HuH-7 (cell line): ENCODE measurements at places on chromosomes 2 and 18.
A peak's percentile ranks its signal among the peaks of the same experiment; 100 is the strongest.

DNA sequence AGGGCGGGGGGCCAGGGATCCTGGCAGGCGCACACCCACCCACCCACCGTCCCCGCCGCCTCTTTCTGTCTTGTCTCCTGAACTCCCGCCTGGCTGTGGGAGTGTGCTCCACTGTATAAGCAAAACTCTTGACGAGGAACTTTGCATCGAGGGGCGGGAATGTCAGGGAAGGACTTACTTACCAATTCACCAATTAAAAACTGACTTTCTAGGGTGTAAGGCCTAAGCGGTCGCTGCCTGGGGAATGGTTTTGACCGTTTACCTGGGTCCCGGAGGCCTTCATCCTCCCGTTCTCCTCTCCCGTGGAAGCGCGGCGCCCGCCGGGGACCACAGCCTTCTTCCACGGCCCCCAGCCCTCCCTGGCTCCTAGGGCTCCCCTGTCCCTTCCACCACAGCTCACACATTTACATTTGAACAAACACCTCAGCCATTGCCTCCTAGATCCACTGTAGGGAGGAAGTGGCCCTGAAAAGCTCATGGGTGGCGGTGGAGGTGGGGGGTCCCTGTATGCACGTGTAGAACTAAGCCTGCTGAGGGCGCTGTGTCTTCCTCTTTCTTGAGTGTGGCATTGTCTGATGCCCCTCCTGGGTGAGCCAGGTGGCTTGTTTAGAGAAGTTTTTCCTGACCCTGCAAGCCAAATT lies 8.9 kb downstream of the ASIC4 start:
- no peak for DNase-seq

- DNase-seq, result peak; percentile 10
Observed at GRCh38 chr2:15031745-15032240, 399.3 kb downstream of the LRATD1 start.

DNA sequence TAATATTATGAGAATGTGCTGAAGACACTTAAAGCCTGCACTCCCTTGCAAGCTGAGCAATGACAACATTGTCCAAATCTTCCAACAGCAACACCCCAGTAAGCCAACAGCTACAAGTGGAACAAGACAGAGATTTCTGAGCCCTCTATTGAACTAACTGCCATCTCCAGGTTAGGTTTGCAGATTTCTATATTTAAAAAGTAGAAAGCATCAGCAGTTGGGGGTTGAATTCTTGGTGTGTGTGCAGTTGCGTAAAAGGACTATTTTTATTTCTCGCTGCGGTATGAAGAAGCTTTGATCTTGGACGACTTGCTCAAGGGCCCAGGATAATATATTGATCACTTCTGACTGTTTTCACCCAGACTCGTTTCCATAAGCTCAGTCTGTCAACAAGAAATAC lies 106.2 kb upstream of the ZFP36L2 start:
- DNase-seq, result no peak

- no peak for DNase-seq
Observed at GRCh38 chr2:10163498-10164486, 41.3 kb downstream of the RRM2 start.

DNA sequence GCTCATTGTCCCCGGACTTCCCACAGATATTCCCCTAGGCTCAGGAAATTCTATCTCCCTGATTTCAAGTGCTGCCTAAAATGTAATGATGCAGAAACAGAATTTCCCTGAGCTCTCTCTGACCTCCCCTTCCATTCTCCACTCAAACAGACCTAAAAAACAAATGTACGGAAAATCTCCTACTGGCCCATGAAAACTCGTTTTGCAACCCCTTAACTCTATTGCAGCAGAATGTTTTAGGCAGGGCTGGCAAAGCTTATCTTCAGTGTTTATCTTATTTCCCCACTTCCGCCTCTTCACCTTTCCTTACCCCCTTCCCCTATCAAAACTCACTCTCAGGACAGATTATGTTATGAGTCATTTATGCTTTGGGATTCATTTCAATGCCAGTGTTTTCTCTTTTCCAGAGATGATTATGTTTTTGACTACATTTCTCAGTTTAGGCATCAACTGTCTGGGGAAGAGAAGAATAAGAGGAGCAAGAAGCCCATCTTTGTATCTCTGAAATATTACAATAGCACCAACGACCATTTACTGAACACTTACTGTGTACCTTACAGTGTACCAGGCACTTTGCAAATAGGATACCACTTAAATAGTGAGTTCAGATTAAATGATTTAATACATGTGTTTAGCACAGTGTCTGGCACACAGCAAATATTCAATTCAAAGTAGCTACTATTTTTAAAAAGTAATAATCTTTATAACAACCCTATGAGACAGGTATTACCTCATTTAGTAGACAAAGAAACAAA lies 53.9 kb upstream of the STPG4 start:
- DNase-seq, result no peak

GRCh38 chr2:122216901-122217300 lies 461.4 kb downstream of the TSN start:
- no peak for DNase-seq

GRCh38 chr2:172339371-172340010 lies 87.9 kb upstream of the ITGA6 start:
- DNase-seq, result peak; percentile 50

- peak; percentile 20 for DNase-seq
Observed at GRCh38 chr18:46677611-46678010, 20.6 kb upstream of the LOXHD1 start.

- no peak for DNase-seq
Observed at GRCh38 chr2:134657650-134658250, 61.0 kb downstream of the TMEM163 start.

GRCh38 chr2:64792300-64792699 lies 138.6 kb upstream of the SERTAD2 start:
- no peak for DNase-seq

- DNase-seq, result no peak
Observed at GRCh38 chr18:75618146-75618545, 190.6 kb upstream of the SMIM21 start.

DNA sequence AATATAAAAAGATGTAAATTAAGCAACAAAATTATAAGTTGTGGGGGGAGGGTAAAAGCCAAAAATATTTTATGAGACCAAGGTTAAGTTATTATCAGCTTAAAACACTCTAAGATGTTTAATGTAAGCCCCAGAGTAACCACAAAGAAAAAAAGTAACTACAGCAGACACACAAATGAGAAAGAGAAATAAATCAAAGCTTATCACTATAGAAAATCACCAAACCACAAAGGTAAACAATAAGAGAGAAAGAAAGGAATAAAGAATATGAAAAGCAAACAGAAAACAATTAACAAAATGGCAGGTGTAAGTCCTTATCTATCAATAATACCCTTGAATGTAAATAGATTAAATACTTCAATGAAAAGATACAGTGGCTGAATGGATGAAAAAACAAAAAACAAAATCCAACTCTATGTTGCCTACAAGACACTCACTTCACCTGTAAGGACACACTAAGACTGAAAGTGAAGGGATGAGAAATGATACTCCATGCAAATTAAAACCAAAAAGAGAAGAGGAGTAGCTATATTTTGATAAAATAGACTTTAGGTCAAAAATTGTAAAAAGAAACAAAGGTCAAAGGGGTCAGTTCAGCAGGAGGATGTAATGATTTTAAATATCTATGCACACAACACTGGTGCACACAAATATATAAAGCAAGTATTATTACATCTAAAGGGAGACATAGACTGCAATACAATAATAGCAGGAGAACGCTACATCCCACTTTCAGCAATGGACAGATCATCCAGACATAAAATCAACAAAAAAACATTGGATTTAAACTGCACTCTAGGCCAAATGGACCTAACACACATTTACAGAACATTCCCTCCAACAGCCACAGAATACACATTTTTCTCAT lies 80.7 kb downstream of the PTPN2 start:
- no peak for DNase-seq

- peak; percentile 51 for DNase-seq
Observed at GRCh38 chr2:161238560-161239325, 69.5 kb upstream of the PSMD14 start.

DNA sequence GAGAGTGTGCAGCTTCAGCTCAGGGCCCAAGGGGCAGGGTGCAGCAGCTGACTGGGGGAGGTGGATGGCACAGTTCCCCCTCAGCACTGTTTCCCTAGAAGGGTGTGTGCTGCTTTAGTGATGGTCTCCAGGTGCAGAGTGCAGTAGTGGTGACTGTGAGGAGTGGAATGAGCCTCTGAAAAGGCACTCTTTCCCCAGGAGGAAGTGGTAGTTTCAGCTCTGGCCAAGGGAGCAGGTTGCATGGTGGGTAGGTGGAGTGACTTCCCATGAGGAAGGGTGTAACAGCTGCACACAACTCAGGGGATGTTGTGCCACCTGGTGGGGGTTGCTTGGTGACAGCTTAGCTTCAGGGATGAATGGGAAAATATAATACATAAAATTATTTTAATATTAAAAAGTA lies 251.5 kb upstream of the NXPH2 start:
- peak; percentile 23 for DNase-seq

DNA sequence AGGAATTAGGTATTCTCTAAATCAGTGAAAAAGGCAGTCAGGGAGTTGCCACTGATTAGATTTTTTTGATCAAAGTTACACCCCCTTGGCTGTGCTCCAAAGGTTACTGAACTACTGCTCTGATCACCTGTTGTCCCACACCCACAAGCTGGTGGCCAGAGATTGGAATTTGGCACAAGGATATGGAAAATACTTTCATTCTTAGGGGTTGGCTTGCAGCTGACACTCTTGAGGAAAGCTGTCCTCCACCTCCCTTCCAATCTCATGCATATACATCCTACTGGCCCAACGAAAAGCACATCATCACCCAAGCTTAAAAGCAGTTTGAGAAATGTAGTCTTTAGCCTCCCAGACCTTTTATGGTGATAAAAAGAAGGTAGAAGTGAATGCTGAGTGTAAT lies 329.5 kb upstream of the CHAC2 start:
- DNase-seq, result no peak

DNA sequence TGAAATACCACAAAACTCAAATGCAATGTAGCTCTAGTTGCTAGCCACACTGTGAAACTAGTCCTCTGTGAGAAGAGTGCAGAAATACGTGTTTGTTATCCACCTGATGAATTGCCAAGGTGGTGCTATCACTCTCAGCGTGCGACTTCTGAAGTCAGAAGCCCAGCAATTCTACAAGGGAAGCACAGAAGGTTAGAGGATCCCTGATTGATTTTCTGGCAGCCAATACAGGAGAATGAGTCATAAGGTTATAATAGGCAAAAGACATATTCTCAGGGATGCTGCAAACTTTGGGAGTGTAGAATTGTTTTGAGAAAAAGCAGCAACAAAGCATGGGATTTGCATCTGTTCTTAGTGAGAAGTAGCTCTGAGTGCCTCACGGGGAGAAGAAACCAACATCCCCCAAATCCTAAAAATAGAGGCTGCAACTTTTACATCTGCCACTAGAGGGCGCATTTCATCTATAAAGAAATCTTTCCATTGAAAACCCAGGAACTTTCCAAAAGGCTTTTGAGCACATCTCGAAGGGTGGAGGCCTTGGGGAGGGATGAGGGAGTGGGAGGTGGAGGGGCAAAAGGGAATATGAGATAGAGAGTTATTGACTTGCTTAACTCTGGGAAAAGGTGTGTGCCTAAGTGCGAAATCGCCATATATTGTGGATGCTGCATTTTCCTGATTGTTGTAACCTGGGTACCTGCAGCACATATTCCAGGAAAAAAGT lies 78.0 kb downstream of the TMEM182 start:
- DNase-seq, result peak; percentile 16

DNA sequence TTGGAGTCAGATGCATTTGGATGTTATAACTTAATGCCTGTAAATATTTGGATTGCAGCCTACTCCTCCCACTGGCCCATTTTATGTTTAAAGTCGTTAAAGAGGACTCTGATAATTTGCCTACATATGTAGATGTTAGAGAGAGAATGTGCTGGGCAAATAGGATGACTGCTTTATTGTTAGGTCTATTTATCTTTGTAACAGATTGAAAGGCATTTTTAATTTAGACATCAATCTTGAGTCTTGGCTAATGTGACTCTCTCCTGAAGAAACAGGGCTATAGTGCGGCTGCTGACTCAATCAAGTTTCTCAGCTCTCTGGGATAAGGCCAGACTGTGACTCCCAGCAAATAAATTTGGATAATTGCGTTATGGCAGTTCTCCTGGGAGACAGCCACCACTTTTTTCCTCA lies 1101.4 kb downstream of the CBLN2 start:
- DNase-seq, result no peak

- no peak for DNase-seq
Observed at GRCh38 chr2:66109419-66109818, 325.5 kb upstream of the MEIS1 start.

DNA sequence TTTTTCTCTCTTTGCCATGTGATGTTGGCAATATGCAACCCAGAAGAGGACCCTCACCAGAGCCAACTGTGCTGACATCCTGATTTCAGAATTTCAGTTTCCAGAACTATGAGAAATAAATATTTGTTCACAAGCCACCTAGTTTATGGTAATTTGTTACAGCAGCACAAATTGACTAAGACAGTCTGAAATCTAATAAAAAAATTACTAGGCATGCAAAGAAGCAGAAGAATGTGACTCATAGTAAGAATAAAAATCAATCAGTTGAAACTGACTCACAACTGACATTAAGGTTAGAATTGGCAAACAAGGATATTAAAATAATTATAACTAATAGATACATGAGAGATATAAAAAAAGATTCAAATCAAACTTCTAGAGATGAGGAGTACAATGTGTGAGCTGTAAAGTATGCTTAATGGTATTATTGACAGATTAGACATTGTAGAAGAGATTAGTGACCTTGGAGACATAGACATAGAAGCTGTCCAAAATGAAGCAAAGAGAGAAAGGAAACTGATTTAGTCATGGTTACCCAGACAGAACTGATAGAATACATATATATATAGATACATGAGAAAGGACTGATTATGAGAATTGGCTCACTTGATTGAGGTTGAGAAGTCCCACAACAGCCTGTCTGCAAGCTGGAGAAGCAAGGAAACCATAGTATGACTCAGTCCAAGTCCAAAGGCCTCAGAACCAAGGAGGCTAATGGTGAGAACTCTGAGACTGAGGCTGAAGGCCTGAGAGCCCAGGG lies 27.8 kb upstream of the TTC39C start:
- no peak for DNase-seq

GRCh38 chr2:204982303-204982702 lies 437.0 kb downstream of the PARD3B start:
- DNase-seq, result no peak

DNA sequence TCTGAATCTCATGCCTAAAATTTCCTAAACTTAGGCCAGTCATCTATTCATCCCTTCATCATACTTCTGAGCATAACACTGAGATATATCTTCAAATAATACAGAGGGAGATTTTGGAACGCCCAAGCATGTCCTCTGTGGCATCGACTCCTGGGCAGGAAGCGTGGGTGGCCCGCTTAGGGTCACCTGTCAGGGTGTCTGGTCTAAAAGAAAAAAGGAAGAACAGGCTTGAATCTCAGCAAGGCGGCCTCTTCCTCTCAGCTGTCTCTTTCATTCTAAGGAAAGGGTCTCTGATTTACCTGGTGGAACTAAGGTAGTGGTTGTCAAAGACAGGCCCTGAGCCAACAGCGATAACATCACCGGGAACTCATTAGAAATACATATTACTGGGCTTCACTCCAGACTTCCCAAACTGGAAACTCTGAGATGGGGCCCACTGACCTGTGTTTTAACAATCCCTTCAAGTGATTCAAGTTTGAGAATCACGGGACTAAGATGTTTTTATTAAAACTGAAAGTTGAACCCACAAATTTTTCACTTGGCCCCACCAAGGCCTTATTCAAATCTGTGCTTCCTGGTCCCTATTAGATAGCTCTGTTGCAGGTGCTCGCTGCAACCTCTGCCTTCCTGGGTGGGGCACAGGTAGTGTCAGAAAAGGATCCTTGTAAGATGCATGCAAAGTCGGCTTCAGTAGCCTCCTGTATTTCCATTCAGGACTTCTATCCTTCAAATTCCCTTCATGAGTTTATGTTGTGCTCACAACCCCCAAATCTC lies 162.3 kb upstream of the CCDC68 start:
- no peak for DNase-seq
